ENCODE measurements at places on chromosomes 11 and 22.

- DNase-seq = no peak
Measured at GRCh38 chr22:32665676-32666075, 135.8 kb upstream of the TIMP3 start.

DNA sequence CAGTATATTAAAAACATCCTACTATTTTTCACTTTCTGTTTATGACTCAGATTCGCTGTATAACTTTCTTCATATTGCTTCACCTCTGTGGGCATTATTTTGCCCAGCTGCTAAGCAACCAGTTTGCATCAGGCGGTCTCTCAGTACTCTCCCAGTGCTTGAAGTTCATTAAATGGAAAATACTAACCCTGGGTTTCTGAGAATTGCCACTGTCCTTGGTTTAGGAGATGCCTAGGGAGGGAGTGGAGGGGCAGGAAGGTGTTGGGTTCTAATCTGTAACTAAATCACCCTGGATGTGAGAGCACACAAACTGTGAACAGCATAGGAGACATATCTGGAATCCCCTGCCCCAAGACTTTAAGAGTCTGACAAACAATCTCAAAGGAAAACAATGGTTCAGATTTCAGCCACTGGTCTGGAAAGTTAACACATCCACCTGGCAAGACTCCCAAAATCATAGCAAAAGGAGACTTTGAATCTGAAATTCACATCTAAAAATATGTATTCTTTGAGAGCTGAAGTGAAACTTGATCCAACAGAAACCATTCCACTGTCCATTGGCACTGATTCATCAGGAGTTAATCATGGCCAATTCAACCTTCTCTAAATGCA is 540.0 kb downstream of the SOX6 start:
- no peak for DNase-seq

GRCh38 chr11:31236143-31236542 is 133.4 kb downstream of the DCDC1 start:
- no peak for DNase-seq

DNA sequence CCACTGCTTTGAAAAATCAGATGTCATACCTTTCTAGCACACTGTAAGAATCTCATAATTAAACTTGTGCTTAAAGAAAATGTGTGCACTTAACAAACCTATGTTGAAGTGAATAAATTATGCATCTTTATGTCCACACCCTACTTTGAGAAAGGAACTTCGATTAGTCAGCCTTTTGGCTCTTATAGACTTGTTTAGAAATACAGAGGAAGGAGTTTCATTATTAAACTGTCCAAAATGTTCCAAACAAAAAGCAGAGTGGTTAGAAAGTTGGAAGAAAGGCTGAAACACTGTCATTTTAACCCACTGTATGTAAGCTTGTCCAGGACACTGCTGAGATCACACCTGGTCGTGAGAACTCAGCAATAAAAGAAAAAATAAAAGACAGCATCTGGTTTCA is 863.2 kb upstream of the CHORDC1 start:
- no peak for DNase-seq

DNA sequence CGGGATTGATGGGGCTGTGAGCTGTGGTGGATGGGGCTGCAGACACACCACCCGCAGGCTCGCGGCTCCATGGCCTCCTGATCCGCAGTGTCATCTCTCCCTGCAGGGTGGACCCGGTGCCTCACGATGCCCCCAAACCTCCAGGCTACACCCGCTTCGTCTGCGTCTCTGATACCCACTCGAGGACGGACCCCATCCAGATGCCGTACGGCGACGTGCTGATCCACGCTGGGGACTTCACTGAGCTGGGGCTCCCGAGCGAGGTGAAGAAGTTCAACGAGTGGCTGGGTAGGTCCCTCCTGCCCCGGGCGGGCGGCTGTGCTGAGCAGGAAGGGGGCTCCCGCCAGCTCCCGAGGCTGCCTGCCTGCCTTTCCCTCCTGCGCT is 23.1 kb downstream of the MPPED1 start:
- DNase-seq = no peak

GRCh38 chr11:69904161-69904973 is 85.2 kb upstream of the FGF3 start:
- DNase-seq = no peak

DNA sequence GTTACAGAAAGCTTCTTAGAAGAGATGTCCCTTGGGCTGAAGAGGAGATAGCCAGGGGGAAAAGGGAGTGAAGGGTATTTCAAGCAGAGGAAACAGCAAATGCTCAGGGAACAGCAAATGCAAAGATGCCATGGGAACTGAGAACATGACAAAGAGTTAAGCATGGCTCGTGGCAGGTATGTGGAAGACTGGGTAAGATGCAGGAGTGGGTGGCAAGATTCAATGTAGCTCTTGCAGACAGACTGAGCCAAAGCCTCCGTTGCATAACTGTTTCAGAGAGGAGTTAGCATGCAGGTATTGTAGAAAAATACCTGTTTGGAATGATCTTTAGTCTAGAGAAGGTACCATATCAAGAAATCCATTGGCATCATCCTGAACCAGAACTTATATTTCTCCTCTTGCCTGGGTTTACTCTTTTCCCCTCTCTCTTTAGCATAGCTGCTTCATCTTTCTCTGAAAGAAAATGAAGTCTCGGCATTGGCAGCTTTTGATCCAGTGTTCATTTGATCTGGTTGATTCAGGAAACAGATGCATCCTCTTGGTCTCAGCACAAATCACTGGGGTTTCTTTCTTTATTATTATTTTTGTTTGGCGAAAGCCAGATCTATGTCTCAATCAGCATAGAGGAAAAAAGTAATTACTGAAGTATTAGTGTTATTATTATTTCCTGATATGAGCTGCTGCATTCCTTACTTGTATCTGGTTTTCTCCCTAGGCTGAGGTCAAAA is 41.7 kb upstream of the NUP160 start:
- DNase-seq = no peak

DNA sequence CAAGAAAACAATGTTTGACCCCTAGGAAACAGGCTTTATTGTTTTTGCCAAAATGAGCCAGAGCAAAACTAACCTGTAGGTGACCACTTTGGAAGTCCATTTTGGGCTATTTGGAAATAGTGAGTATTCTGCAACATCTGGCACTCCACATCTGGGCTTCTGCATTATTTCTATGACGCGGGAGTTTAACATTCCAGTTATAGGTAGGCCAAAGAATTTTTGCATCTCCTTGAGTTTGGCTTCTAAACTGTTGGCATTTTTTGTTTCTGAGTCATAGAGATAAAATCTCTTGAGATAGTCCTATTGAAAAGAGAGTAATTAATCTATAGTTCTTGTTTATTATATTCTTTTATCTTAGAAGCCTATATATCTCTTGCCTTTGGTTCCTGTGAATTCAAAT is 2.9 kb downstream of the MMP7 start:
- no peak for DNase-seq

GRCh38 chr22:39408173-39408572 is 8.6 kb downstream of the TAB1 start:
- DNase-seq = no peak

DNA sequence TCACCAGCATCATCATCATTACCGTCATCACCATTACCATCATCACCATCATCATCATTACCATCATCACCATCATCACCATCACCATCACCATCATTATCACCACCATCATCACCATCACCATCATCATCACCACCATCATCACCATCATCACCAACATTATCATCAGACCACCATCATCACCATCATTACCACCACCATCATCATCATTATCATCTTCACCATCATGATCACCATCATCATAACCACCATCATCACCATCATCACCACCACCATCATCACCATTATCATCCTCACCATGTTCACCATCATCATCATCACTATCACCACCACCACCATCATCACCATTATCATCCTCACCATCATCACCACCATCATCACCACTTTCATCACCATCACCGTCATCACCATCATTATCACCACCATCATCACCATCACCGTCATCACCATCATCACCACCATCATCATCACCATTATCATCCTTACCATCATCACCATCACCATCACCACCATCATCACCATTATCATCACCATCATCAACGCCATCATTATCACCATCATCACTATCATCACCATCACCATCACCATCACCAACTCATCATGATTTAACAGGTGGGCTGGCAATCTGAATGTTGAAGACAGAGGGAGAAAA is 2.4 kb upstream of the MYEOV start:
- no peak for DNase-seq

GRCh38 chr22:36464715-36465231 is 16.7 kb downstream of the TXN2 start:
- DNase-seq = no peak

- no peak for DNase-seq
Measured at GRCh38 chr11:12122083-12122482, 11.7 kb downstream of the MICAL2 start.

DNA sequence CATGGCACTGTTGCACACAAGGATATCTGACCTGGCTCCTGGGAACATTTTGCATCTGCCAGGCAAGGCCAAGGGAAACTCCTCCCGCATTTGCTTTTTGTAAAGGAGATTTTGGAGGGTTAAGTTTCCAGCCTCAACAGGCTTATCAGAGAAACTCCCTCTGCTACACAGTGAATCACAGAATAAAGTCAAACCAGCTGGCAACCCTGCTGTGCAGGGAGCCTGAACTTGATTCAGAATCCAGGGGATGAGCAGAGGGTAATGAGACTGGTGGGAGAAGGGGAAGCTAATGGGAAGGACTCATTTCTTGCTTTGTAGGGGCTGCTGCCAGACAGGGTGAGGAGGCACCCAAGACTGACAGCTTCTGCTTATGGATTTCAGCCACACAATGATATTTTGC is 185.3 kb upstream of the ISX start:
- no peak for DNase-seq

DNA sequence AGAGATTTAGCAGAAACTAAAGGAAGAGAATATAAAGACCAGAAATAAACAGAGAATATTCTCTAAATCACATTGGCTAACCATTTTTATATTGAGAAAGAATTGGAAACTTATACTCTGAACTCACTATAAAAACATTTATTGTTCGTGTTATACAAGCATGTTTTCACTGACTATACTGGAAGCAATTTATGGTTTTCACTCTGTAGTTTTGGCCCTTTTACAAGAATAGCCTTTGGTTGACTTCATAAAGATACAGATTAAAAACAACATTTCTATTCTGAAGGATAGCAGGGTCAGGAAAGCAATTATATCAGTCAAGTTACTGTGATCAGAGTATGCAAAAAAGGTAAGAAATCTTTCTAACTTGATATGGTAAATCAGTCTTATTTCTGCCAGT is 965.7 kb upstream of the FAT3 start:
- no peak for DNase-seq

- no peak for DNase-seq
Measured at GRCh38 chr11:44661311-44661717, 65.4 kb upstream of the TSPAN18 start.

- no peak for DNase-seq
Measured at GRCh38 chr11:60756307-60757032, at the start of gene MS4A15. TSS of gene MS4A15 (plus strand) at chr11:60756867. CDS start at chr11:60763734, 6,867 bp downstream.

- DNase-seq = no peak
Measured at GRCh38 chr11:87398931-87399330, 361.2 kb downstream of the TMEM135 start.

GRCh38 chr11:30392221-30392784 is 69.4 kb downstream of the ARL14EP start:
- DNase-seq = no peak

- DNase-seq = no peak
Measured at GRCh38 chr22:23823331-23823791, 15.4 kb downstream of the DERL3 start.

- no peak for DNase-seq
Measured at GRCh38 chr11:76631566-76632308, 38.8 kb downstream of the LRRC32 start.

DNA sequence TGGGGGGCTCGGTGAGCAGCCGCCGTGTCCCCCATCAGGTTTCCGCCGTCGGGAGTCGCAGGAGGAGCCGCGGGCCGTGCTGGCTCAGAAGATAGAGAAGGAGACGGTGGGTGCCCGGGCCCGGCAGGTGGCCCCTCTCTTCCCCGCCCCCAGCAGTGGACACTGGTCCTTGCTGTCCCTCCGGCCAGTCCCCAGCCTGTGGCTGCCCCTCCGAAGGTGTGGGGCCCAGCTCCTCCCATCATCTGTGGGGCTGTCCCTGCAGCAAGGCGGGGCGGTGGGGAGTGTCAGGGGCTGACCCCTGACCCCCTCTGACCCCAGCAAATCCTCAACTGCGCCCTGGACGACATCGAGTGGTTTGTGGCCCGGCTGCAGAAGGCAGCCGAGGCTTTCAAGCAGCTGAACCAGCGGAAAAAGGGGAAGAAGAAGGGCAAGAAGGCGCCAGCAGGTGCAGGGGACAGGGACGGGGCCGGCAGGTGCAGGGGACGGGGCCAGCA is 15.3 kb downstream of the EPS8L2 start:
- DNase-seq = no peak

DNA sequence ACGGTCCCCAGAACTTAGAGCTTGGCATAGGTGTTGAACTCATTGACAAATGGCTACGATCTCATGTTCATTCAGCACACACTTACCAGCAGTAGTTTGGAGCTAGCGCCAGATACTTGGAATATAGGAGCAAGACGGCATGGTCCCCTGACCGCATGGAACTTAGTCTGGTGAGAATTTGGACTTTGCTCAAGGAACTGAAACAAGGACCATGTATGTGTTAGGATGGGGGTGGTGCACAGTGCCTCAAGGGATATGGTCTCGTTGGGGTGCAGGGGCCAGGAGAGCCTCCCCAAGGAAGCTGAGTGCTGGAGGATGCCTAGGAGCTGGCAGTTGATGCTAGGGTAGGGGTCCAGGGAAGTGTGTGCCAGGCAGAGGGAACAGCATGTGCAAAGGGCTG is 119.2 kb downstream of the KIAA1671 start:
- DNase-seq = no peak

DNA sequence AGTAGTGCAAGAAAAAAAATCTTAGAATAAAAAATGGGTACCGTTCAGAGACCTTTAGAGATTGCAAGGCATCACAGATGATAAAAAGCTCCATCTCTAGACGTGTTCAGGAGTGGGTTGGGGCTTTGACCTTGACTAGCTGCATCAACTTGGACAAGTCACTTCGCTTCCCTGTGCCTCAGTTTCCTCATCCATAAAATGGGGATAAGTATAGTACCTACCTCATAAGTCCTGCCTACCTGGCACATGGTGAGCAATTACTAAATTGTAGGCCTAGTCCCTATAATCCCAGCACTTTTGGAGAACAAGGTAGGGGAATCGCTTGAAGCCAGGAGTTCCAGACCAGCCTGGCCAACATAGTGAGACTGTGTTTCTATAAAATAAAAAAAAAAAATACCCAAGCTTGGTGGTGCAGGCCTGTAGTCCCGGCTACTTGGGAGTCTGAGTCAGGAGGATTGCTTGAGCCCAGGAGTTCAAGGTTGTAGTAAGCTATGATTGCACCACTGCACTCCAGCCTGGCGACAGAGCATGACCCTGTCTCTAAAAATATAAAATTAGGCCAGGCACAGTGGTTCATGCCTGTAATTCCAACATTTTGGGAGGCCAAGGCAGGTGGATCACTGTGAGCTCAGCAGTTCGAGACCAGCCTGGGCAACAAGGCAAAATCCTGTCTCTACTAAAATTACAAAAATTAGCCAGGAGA is 6.0 kb upstream of the F2 start:
- no peak for DNase-seq

- no peak for DNase-seq
Measured at GRCh38 chr11:103295704-103296103, 186.5 kb downstream of the DYNC2H1 start.
